Esophagus mucosa (tissue), 1 donor: ENCODE measurements at places on chromosomes 4 and X.

DNA sequence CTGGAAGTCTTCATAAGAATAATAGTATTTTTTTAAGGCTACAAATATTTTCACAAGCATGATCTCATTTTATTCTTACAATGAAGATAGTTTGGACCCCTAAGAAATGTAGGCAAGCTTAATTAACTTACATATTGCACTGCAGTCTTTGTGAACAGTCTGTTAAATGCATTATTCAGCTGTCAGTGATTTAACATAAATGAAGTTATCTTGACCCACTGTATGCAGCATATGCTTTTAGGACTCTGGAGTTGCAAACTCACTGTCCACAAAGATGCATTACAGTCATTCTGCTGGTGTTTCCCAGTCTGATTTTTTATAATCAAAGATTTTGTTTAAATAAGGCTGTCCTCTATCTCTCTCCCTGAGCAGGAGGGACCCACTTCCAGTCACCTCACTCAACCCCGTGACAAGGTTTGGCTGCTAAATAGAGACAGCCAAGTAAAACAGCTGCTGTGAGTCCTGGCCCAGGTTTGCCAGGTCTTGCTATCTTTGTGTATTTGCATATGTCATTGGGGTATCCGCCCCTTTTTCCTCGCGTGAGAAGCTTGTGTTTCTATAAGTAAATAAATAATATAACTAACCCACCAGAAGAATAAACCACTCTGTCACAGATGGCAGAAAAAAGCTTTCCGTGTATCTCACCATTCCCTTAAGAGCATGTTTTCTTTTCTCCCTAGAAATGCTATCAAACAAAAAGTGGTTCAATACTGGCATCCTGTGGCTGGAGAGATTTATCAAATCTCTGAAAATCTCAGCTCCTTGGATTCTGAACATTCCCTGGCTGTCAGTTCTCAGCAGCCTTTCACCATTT is 67.0 kb downstream of the SLC7A11 start:
- no peak for ATAC-seq

DNA sequence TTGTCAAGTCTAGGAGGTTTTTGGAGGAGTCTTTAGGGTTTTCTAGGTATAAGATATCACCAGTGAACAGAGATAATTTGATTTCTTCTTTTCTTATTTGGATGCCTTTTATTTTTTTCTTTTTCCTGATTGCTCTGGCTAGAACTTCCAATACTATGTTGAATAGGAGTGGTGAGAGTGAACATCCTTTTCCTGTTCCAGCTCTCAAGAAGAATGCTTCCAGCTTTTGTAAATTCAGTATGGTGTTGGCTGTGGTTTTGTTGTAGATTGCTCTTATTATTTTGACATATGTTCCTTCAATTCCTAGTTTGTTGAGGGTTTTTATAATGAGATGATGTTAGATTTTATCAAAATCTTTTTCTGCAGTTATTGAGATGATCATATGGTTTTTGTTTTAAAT is 165.6 kb upstream of the WDFY3 start:
- no peak for ATAC-seq

DNA sequence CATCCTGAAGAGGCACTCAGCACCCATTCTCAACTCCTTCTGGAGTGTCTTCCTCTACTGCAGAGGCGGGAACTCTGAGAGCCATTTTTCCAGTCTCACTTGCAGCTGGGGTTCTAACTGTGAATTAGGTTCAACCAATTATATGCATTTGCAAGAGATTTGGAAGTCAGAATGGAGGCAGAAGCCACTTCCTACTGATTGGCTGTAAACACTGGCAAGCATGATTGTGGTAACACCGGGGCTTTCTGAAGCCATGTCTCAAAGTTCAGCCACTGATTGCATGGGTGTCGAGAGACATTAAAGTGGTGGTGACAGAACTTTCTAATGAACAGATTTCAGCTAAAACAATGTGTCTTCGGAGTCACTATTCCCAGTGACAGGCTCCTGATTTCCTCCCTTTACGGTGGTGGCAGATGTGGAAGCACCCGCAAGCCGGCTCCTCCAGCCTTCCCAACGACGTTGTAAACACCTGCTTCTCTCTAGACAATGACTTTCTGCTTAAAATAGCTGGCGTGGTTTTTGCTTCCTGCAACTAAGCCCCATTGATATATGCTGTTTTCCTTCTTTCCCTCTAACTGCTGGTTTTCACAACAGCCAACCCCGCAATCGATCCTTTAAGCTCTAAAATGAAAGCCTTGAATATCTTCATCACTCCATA is 92.0 kb downstream of the IRF2 start:
- no peak for ATAC-seq

DNA sequence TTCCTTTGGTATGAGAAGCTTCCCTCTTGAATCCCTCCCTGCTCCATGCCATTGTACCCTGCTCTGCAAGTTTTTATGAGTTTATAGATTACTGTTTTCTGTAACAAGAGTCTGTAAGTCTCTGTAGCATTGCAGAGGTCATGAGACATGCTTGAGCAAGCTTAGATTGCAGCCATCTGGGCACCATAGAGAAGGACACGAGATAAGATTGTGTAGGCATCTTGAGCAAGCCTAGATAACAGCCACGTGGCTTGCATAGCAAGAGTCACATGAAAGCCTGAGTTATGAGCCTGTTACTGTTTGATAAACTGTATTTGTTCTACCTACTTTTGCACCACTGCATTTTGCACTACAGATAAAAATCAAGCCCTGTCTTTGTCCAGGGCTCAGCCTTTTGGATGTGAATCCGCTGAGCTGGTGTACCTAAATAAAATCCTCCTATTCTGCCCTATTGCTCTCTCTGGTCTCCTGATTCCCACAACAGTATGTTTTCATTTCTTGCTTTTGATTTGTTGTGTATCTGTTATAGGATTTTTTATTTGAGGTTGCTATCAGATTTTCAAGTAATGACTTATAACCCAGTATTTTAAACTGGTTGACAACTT is 127.4 kb upstream of the ANKRD50 start:
- ATAC-seq = no peak

- peak; percentile 13 for ATAC-seq
Observed at GRCh38 chrX:3815896-3816664, 102.6 kb upstream of the PRKX start.
